ENCODE measurements at places on chromosomes 7 and 10. TPM values are rescaled to one million over a fixed set of nuclear protein-coding genes. Genes with fewer than 3 reads are reported as not detected.
A peak's percentile ranks its signal among the peaks of the same experiment; 100 is the strongest.

The PLPP4 gene
- not detected for total RNA-seq

The AGR3 gene
- total RNA-seq, result not detected

The CUBN gene
- 0.67 TPM for total RNA-seq

The PALD1 gene
- total RNA-seq, result 6.6 TPM

The EPDR1 gene
- total RNA-seq, result 103 TPM

The CDNF gene
- 0.69 TPM for total RNA-seq

DNA sequence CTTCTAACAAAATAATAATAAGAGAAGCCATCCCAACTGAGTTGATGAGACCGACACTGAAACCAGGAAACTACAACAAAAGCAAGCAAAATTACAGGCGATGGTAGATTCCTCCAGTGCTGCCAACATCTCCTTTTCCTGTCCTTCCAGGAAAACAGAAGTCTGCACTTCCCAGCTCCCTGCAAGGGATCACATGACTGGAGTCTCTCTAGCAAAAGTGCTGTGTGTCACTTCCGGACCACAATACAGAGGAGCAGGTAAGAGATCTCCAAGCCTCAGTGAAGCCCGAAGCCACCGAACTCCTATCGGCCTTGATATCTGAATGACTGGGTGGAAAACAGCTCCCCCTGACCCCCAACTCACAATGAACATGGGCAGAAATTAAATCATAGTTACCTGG lies 63.2 kb downstream of the SMURF1 start:
- no peak for DNase-seq

DNA sequence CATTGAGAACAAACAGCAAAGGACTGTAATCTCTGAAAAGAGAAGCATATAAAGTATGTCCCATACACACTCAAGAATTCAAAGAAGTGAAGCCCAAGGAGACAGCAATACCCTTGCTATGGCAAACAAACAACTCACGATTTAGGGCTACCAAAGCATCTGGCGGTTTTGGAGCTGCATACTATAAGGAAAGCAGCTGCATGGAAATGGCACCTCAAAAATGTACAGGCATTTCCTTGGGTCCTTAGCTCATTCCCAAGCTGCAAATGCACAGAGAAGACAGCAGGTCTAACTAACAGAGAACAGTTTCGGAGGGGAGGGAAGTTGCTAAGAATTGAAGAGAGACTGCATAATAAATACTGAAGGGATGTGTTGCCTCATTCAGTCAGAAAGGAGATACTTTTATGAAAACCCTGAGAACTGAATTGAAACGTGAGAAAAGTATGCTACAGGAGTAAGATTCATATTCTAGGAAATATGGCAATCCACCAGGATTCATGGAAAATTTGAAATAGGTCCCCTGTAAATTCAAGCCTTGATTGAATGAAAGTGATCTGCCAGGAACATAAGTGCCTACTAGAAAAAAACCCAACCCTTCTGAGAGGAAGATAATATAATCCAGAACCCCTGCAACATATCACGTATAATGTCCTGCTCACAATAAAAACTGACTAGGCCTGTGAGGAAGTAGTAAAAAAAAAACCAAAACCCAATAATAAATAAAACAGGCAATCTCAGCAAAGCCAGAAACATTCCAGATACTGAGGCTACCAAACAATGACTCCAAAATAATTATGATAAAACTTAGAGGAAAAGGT lies 36.4 kb downstream of the CUBN start:
- no peak for DNase-seq

GRCh38 chr10:851901-852300 lies 79.6 kb downstream of the LARP4B start:
- no peak for DNase-seq

- no peak for DNase-seq
Observed at GRCh38 chr10:1660386-1660785, 76.9 kb downstream of the ADARB2 start.

GRCh38 chr7:13904007-13904406 lies 85.5 kb downstream of the ETV1 start:
- no peak for DNase-seq

DNA sequence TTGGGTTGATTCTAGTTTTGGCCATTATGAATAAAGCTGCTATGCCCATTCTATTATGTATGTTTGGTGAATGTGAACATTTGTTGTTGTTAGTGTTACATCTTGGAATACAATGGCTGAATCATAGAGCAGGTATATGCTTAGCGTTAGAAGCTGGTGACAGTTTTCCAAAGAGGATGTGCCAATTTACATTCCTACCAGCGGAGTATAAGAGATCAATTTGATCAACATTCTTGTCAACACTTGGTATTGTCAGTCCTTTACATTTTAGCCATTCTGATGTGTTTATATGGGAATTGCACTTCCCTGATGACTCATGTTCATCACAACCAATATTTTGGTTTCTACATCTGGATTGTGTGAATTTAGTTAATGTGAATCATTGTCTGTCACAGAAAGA lies 37.8 kb upstream of the COBL start:
- no peak for DNase-seq

DNA sequence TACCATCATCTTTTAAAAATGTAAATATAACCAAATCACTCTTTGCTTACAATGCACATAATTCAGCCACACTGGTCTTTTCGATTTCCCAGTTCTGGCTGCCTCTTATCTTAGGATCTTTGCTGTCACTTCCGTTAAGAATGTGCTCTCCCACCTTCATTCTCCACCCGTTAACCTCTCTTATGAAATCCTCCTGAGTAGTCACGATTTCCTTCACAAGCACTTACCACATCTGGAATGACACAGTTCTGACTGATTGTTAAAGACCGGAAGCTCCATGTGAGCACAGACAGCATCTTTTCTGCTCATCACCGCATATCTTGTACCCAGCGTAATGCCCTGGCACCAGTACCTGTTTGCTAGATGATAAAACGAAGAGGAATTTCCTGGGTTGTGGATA lies 84.3 kb downstream of the CUL2 start:
- DNase-seq, result peak; percentile 87

DNA sequence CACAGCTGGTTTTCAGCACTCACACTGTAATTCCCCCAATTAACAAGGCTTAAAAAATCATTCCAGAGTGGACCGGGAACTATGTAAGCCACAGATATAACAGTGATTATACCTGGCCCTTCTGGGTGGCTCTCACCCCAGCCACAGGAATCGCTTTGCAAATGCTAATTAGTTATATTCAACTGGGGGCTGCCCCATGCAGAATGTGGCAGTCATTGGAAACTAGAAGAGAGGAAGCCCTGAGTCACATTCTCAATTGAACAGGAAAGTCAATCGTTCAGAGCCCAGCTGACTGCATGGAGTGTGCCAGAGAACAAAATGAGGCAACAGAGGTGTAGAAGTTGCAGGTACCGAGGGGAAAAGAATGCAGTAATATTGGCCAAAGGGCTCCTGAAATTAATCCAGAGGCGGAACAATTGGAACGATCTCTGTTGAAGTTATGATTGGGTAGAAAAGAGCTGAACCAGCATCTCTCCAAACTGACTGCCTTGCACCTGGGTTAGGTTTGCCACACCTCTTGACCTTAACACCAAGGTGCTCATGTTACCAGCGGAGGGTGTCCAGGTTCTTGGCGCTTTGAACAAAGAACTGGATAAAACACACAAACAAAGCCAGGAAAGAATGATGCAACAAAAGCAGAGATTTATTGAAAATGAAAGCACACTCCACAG lies 909.7 kb upstream of the AUTS2 start:
- DNase-seq, result no peak

GRCh38 chr7:46432708-46433107 lies 511.6 kb upstream of the IGFBP3 start:
- peak; percentile 58 for DNase-seq

DNA sequence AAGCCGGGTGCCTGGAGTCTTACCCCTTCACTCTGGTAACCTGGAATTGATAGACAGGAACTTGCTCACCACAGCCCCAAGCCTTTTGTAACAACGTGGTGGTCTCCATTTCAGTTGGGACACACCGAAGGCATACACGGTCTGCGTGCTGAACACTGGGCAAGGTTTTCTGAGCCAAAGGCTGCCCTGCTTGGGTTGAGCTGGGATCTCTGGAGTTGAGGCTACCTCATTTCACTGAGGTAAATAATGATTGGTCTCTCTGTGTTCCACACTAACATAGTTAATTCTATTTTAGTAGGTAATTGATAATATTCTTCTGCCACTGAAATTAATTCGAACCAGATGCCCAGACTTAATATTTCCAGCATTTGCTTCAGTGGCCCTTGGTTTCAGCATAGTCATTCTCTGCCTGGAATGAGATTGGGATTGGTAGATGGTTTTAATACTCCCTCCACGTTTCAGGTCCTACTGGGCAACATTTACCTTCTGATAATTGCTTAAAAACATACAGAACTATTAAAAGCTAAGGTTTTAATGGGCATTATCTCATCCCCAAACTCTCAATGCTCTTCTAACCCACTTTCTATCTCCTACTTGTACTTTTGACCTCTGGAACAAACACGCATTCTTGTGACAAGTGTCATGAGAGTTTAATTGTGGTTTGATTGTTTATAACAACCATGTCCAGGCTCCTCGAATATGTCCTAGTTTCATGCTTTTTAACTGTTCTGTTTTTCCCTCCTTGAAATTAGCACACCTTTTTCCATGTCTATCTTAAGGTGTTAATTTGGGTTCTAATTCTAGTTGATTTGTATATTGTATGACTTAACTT lies 202.3 kb upstream of the KLF6 start:
- no peak for DNase-seq

- no peak for DNase-seq
Observed at GRCh38 chr7:126978865-126979264, 273.9 kb downstream of the GRM8 start.

- DNase-seq, result no peak
Observed at GRCh38 chr10:3769556-3769955, 15.5 kb downstream of the KLF6 start.

- DNase-seq, result no peak
Observed at GRCh38 chr7:158811461-158811860, 17.8 kb downstream of the ESYT2 start.

GRCh38 chr7:33870120-33870519 lies 35.2 kb upstream of the BMPER start:
- DNase-seq, result no peak

- DNase-seq, result no peak
Observed at GRCh38 chr7:107506674-107507339, 37.0 kb downstream of the GPR22 start.

- no peak for DNase-seq
Observed at GRCh38 chr10:3167611-3168330, 4.8 kb downstream of the PITRM1 start.

GRCh38 chr7:116242759-116243158 lies 32.4 kb downstream of the TES start:
- DNase-seq, result no peak

DNA sequence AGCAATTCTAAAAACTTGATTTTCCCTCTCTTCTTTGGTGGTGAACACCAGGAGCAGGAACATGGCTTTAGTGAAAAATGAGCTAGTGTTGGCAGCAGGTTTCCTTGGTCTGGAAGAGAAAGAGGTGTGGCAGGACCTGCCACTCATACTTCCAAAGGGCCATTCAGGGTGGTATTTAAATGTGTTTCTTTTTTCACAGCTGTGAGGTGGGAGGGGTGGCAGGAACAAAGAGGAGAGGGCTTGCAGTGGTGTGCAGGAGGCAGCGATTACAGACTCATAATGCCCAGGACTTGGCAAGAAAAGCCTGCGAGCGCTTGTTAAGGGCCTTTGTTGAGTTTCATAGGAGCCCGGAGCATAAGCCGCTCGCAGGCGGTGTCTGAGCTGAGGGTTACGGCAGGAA lies 36.8 kb downstream of the WIPF3 start:
- no peak for DNase-seq

Data from NCI-H460 (cell line).